NCI-H345 (cell line): ENCODE measurements at places on chromosomes 6 and 20.
A peak's percentile ranks its signal among the peaks of the same experiment; 100 is the strongest.

DNA sequence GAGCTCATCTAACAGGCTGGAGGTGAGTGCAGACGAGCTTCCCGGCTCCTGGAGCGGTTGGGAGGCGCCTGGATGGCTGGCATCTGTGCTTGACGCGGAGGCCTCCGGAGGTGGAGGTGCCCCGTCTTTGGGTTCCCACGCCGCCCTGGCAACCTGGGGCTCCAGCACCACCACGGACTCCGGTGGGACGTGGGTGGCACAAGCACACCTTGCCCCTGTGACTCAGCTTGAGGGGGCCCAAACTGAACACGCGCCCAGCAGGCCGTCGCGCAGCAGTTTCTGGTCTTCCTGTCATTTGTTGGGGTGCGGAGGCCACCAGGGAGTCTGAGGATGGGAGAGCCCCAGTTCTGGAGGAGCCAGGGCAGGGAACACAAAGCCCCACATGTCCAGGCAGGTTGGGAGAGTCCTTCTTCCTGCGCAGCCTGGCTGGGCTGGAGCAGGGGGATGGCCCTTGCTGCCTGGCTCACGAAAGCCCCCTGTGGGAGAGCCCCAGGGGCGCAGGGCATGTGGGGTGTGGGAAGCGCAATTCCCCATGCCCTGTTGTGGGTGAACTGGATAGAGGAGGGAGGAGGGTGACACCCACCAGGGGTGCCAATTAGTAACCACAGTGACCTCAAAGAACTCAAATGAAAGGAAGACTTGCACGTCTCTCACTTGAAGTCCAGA lies 1378.6 kb upstream of the DEFB115 start:
- no peak for DNase-seq

GRCh38 chr6:149190224-149190831 lies 127.2 kb upstream of the TAB2 start:
- no peak for DNase-seq

- DNase-seq: peak; percentile 7
Observed at GRCh38 chr6:133568970-133569889, 319.7 kb upstream of the TCF21 start.

- DNase-seq: no peak
Observed at GRCh38 chr6:2615251-2615650, 135.5 kb downstream of the MYLK4 start.

DNA sequence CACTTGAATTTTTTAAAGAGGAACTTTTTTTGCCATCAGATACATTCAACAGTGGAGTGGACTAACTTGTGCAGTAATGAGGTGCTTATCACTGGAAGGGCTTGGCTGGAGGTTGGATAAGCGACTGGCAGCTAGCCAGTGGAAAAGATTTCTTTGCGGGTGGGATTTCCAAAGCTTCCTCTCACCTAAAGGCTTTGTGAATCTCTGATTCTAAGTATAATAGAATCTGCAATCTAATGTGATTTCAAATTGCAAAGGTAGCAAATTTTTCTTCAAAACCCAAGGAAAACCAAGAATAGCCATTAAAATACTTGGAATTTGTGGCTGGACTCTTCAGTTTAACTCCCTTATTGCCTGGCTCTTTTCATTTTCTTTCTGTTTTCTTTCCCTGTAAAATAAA lies 460.4 kb upstream of the MARCKS start:
- DNase-seq: no peak

DNA sequence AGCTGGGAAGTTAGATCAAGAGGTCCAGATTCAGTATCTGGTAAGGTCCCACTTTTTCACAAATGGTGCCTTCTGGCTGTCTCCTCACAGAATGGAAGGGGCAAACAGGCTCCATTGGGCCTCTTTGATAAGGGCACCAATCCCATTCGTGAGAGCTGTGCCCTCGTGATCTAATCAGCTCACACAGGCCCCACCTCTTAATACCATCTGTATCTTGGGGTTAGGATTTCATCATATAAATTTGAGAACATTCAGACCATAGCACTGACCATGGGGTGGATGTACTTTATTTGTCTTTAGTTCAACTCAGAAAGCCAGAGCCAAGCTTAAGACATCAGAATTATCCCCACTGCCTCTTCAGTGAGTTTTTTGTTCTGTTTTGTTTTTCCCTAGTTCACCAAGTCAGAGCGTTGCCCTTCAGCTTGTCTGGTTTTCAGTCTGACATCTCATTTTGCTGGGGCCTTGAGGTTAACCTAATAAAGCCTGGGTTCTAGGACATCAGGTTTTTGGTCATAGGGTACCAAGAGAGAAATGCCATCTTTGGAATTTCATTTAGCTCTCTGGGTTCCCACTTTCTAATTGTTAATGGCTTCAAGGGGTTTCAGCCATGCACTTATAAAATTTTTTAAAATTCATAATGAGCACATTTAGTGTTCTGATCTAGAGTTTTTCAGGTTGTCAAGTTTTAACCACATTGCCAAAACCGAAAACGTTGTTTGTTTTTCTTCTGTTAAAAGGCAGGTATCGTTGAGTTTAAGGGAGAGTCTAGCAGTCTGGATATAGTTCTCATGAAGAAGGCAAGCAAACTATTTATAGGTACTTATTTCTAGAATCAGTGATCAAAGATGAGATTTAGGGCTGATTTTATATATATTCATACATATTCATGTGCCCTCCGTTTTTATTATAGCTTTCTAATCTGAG lies 19.0 kb downstream of the SENP6 start:
- no peak for DNase-seq

DNA sequence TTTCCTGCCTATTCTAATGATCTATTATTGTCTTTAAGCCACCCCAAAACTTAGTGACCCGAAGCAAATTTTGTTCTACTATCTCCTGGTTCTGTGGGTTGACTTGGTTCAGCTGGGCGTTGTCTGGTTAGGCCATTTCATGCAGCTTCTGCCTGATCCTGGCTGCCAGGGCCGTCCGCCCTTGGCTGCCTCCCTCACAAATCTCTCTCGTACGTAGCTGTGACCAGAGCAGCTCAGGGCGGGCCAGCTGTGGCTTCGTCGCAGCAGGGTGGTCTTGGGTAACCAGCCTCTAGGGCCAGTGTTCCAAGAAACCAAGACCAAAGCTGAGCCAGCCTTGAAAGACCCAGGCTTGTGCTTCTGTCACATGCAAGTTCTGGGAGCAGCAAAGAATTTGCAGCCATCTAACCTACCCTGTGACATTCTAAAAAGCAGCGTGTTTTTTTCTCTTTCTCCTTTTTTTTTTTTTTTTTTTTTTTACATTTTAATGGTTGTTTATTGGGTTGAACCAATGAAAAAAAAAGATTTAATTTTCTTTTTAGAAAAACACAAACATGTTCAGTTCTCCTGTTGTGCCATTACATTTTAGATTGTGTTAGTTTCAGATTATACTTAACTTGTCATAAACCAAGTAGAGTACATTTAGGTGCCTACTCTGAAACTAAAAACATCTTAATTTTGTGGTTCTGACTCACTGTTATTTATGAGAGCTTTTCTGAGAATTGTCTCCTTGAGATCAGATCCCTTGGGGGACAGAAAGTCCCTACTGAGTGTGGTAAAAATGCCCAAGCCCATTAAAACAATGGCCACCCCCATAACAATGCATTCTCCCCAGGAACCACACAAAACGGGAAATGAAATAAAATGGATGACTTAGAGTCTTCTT lies 83.9 kb downstream of the ZDHHC14 start:
- DNase-seq: no peak

GRCh38 chr6:31467151-31467550 lies 30.8 kb upstream of the MICB start:
- no peak for DNase-seq
